Activated CD8-positive, alpha-beta memory T cell treated with anti-CD3 and anti-CD28 coated beads for 4 hours (primary cell): ENCODE measurements at places on chromosomes 7 and 10.

- DNase-seq, result no peak
Observed at GRCh38 chr7:155653803-155654202, 9.3 kb downstream of the RBM33 start.

DNA sequence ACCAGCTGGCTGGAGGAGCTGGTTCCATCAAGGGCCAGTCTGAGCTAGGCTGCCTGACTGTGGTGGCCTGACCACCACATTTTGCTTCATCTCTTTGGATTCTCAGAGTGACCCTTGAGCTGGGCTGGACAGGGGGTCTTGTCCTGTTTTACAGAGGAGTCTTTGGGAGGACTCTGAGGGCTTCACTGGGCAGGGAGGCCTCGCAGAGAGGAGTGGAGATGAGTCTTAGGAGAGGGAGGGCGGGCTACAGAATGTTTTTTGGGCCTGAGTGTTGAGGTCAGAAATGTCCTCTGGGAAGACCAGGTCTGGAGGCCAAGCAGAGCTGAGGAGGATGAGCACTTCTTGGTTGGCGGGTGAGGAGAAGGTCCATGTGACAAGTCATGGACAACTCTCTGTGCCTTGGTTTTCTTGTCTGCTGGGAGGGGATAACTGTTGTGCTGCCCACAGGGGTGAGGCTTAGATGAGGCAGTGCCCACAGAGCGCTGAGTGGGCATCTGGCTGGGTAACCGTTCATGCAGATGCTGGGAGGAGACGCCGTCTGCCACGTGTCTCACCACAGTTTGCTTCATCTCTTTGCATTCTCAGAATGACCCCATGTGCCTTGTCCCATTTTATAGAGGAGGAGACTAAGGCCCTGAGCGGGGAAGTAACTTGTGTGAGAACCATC is 9.4 kb downstream of the TSPAN15 start:
- no peak for DNase-seq

GRCh38 chr7:143490717-143491306 is 13.1 kb downstream of the TAS2R41 start:
- DNase-seq, result no peak

DNA sequence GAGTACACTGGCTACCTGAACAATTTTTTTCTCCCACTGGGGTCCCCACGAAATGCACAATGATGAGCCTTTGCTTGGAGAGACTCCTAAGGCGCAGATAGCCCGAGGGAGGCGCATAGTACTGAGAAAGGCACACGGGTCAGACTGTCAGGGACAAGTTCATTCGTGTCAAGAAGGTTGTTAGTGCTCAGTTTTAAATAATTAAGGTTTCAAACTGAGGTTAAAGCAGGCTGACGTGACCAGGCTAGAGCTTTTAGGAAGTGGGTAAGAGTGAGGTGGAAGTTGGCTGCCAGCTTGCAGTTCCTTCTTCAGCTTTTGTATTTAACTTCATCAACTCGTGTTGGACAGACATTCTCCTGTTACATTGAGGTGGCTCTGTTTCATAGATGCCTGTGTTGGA is 31.6 kb downstream of the RBM33 start:
- no peak for DNase-seq

DNA sequence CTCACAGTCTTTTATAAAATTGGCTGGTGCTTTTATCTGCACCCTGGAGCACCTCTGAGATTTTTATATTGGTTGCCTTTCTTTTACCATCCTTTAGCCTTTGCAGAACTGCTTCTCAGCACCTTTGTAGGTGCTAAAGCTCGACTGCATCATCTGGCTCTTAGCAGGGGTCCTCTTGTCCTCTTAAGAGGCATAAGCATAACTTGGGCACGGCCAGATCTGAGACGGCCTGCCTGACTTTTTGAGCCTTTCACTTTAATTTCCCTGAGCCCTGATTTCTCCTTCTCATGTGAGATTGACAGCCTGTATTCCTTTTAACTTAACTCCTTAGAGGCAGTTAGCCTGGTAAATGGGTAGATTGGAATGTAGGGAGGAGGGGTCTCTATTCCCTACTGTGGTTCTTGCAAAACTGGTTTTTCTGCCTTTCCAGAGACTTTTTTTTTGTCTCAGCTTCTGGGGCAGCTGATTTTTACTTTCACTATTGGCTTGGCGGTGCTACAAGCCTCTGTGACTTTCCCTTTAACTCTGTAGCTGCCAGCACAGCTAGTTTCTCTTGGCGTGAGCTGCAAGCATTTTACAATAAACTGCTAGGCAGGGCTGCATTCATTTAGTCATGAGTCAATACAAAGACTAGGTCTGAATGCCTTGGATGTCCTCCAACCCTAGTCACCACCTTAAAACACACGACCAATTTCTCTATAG is 24.0 kb downstream of the ZPBP start:
- DNase-seq, result no peak

DNA sequence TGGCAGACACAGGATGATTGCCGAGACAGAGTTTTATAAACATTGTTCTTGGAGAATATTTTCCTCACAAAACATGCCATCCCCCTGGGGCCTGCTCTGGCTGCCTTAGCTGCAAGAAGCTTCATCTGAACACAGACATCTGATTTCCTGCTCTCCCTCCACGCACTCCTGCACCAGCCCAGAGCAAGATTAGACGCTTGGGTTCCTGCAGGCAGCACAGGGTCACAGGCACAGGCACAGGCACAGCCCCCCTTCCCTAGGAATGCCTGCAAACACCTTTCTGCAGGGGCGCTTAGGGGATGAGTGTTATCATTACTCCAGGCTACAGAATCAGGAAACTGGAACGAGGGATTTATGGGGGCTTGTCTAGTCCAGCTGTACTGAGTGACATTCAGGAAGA is 450.3 kb downstream of the GRID1 start:
- no peak for DNase-seq

- DNase-seq, result no peak
Observed at GRCh38 chr7:81607987-81608386, 161.9 kb downstream of the HGF start.

GRCh38 chr10:88651101-88651551 is 13.1 kb upstream of the LIPF start:
- no peak for DNase-seq

- no peak for DNase-seq
Observed at GRCh38 chr10:120422457-120422856, 34.6 kb upstream of the PLPP4 start.

- DNase-seq, result no peak
Observed at GRCh38 chr7:14582010-14582409, 320.5 kb downstream of the DGKB start.

DNA sequence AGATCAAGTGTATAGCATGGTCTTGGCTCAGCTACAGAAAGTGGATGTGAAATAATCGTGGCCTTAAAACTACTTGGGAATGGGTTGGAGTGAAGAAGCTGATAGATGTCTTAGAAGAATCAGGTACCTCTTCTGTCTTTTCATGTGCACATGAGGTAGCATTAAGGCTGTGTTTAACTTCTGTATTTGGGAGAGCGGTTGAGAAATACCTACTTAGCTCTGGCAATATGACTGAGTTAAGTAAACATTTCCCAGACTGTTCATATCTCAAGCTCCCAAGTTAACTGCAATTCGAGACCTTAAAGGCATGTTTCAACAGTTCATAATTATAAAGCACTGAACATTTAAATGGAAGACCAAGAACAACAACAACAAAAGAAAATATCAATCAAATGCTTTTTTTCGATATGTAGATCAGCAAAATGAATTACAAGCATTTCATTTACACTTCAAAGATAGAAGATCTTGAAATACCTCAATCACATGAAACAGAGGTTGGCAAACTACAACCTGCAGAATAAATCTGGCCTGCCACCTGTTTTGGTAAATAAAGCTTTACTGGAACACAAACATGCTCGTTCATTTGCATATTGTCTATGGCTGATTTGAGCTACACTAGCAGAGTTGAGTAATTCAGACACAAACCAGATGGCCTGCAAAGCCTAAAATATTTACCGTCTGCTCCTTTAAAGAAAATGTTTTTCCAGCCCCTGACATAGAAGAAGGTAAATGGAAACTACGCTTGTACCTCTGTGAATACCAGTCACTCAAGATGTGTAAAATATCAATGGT is 337.1 kb upstream of the GLI3 start:
- no peak for DNase-seq

DNA sequence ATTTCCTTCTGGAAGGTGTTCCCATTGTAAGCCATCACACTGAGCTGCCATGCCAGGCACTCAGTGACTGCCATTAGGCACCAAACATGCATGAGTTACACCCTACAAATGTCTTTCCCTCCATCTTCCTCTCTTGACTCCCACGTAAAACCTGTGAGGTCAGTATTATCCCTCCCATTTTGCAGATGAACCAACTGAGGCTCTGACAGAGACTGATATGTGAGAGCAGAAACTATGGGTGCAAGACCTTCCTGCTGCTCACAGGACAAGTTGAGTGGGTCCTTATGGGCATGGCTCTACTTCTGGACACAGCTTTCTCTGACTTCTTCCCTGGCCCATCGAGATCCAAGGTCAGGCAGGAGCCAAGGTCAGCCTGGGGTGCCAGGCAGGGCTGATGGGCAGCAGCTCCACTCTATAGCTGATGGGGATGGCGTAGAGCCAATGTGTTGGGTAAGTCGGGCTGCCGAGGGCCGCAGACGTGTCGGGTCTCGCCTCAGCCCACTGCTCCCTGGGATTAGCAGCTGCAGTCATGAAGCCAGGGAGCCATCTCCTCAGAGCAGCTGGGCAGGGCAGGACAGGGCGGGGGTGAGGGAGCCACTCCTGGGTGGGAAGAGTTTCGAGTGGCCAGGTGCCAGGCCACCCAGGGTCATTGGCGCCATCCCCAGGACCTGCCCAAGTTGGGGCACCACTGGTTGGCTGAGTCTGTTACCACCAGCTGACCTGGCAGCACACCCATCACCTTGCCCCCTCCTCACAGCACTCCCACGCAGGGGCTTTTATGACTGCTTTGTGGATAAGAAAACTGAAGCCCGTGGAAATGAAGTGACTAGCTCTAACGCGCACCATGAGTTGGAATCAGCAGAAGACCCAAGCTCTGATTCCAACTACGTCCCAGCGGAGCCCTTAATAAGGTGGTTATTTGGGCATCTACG is 117.8 kb upstream of the ZMIZ1 start:
- no peak for DNase-seq

GRCh38 chr7:80182630-80183276 is 48.1 kb downstream of the GNAI1 start:
- no peak for DNase-seq

GRCh38 chr10:13759168-13759567 is 172.4 kb downstream of the PRPF18 start:
- DNase-seq, result no peak

- DNase-seq, result no peak
Observed at GRCh38 chr7:100865372-100865911, 1.7 kb upstream of the TRIP6 start.

DNA sequence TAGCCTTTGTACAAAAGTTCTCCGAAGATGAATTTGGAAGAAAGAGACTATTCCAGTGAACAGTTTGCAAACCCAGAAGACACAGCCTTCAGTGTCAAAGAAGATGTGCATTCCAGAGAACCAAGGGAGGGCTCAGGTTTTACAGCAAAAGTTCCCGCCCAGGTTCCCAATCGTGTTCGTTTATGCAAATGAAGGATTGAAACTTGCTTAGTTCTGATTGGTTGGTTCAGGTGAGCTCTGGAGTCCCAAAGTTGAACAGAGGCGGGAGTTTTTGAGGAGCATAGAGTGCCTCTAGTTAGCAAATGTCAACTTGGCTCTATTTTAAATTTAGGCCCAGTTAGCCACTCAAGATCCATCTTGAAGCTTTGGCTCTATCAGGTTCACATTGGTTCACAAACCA is 51.3 kb downstream of the TMEM270 start:
- no peak for DNase-seq

DNA sequence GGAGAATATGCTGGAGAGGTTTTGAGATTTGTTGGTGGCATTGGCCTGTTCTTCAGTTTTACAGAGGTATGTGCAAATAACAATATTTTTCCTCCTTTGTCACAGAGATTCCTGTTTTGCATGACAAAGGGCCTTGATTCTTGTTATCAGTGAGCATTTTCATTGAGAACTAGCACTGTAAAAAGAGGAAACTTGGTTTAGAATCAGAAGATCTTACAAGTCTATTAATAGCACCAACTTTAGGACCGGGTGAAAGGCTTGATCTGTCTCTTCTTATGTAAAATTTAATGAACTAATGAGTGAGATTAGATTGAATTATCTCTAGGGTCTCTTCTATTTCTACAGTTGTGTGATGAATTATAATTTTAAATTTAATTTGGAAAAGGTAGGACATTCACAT is 25.5 kb downstream of the TSPAN13 start:
- no peak for DNase-seq

DNA sequence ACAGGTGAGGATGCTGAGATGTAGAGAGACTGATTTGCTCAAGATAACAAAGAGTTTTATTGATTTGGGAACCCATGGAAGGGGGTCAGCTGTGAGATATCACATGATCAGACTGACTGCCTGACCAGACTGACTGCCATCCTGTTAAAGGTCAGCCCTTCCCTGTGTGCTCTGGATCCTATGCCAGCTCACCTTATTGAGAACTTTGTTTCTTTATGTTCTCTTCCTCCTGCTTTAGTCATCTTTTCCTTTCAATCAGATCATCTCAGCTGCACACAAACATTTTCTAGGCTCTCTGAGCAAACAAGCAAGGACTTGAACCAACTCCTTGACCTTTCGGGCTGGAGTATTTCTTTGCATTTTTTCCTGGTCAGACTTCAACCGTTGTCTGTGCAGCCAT is 50.0 kb upstream of the MTPN start:
- DNase-seq, result no peak

- DNase-seq, result no peak
Observed at GRCh38 chr7:134920026-134920753, 66.1 kb upstream of the AGBL3 start.

- no peak for DNase-seq
Observed at GRCh38 chr10:73501651-73502050, 5.8 kb upstream of the PPP3CB start.

- no peak for DNase-seq
Observed at GRCh38 chr10:13624630-13625029, 37.9 kb downstream of the PRPF18 start.

GRCh38 chr7:115217373-115217772 is 295.5 kb downstream of the MDFIC start:
- DNase-seq, result no peak

GRCh38 chr10:63929831-63930467 is 408.7 kb downstream of the REEP3 start:
- DNase-seq, result no peak

- no peak for DNase-seq
Observed at GRCh38 chr10:119023553-119023868, 6.0 kb upstream of the NANOS1 start.

GRCh38 chr10:4062072-4062471 is 277.1 kb upstream of the KLF6 start:
- no peak for DNase-seq

GRCh38 chr10:122510326-122510725 is 49.0 kb downstream of the HTRA1 start:
- no peak for DNase-seq

- no peak for DNase-seq
Observed at GRCh38 chr7:130275826-130276297, 9.2 kb downstream of the CPA2 start.

- DNase-seq, result no peak
Observed at GRCh38 chr10:101014966-101015581, 15.5 kb downstream of the LZTS2 start.

GRCh38 chr7:47552621-47553020 is 29.3 kb downstream of the TNS3 start:
- DNase-seq, result no peak
